ENCODE measurements at places on chromosomes 4 and X.
A peak's percentile ranks its signal among the peaks of the same experiment; 100 is the strongest.

- no peak for DNase-seq
These were observed 42.1 kb downstream of the TMEM165 start for GRCh38 chr4:55437823-55438222.

DNA sequence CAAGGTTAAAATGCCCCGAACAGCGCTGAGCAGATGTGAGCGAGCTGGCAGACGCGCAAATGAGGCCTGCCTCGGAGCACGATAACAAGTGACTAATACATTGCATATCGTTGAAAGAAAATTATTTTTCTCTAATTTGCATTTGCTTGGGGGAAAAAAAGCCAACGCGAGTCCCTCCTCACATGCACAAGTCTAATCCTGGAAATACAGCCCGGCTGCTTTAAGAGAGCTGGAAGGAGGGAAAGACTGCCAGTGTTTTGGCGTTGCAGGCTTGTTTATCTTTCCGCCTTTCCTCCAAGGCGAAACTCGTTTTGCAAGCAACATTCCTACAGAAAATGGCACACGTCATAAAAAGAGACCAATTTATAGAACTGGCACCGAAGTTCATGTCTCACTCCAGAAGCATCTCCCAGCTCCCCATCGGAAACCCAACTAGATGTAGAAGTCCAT, 12.6 kb downstream of the BCOR start:
- no peak for DNase-seq

- no peak for DNase-seq
These were observed 76.2 kb downstream of the UNC5C start for GRCh38 chr4:95472534-95472933.

GRCh38 chr4:68070302-68070701, 59.4 kb downstream of the TMPRSS11F start:
- DNase-seq = no peak

- no peak for DNase-seq
These were observed 38.0 kb downstream of the TRIM2 start for GRCh38 chr4:153241970-153242838.

DNA sequence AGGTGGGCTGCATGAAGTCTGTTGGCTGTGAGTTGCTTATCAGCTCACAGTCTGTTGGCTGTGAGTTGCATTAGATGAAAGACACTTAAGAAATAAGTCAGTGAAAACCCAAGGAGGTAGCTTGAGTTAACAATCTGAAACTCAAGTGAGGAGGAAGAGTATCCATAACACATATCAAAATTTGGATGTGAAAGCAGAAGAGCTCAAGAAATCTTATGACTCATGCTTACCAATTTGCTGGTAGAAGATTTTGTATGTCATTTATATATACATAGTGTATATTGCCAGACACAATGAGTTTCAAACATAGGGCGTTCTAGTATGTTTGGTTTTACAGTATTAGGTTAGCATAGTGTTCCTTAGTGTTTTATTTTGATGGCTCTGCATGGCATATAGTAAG, 107.4 kb downstream of the DDIT4L start:
- no peak for DNase-seq

DNA sequence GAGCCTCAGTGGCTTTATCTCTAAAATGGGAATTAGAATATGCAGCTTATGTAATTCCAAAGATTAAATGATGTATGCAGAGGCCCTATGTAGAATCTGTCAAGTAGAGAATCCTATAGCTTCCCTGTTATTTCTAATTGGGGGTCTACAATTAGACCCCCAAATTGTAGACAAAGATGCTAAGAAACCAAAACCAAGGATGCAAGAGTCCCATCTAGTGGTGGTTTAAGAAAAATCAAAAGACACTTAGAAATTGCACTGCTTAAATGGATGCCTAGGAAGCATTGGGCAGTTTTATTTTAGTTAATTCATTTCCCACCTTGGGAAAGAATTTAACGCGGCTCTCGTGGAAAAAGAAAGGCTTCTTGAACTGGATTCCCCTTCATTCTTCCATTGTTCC, 115.2 kb downstream of the GABRA2 start:
- DNase-seq = no peak

GRCh38 chr4:145656156-145656555, 23.8 kb upstream of the C4orf51 start:
- no peak for DNase-seq

DNA sequence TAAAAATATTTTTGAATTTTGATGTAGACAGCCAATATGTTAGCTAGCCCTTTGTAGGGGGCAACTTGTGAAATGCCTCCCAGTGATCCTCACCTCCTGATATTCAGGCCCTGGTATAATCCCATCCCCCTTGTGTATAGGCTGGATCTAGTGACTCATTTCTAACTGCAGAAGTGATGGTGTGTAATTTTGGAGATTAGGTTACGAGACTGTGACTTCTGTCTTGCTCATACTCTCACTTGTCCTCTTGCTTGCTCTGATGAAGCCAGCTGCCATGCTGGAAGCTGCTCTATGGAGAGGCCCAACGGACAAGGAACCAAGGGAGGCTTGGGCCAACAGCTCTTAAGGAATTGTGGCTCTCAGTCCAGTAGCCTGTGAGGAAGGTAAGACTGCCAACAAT, 61.7 kb downstream of the GPR82 start:
- DNase-seq = no peak

GRCh38 chr4:27407616-27408015, 547.0 kb downstream of the STIM2 start:
- no peak for DNase-seq

DNA sequence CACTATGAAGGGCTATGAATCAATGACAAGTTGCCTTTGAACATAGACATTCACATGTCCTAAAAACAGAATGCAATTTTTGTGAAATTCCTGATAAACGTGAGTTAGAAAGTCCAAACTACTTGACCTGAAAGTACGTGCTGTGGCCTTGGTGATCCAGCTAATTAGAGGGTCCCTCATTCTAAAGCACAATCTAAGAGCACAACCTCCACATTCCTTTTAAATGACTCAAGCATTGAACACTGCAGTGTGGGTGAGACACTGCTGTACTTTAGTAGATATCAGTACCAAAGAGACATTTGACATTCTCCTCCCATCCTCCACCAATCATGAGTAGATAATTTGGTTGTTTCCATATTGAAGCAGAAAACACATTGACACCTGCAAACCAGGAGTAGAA, 73.5 kb downstream of the FAM47B start:
- no peak for DNase-seq

GRCh38 chr4:107616838-107617389, 103.1 kb downstream of the PAPSS1 start:
- no peak for DNase-seq

DNA sequence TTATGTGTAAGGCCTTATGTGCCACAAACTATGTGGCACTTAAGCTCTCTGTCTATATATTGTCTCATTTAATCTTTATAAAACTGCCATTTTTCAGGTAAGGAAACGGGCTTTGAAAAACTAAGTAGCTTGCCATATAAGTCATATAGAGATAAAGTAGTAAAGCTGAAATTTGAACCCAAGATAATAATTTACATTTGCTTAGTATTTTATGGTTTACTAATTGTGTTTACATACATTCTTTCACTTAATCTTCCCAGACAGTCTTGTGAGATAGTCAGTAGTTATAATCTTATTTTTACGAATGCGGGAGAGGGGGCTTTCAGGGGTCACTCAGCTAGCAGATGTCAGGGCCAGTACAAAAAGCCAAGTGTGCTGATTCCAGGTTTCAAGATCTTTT, 13.9 kb upstream of the CCNG2 start:
- DNase-seq = no peak

DNA sequence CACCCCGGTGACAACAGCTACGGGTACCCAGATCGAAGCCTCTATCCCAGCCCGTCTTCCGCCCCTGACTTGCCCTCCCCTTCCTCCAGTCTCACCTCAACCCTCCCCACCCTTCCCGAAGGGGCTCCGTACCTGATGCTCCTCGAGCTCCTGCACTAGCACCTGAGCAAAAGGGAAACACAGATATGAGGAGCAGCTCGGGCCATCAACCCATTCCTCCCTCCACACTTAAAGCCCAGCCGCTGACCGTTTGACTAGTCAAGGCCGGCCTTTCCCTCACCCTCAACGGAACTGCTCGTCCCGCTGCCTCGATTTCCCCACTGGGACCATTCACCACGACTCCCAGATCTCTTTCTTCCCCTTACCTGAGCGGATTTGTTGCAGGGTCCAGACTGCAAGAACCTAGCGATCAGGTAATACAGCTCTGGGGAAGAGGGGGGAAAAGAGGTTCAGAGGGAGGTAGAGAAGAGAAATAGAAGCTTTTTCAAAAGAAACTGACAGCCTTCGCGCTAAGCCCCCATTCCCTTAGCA, 731 bp downstream of the BRWD3 start:
- peak; percentile 7 for DNase-seq

DNA sequence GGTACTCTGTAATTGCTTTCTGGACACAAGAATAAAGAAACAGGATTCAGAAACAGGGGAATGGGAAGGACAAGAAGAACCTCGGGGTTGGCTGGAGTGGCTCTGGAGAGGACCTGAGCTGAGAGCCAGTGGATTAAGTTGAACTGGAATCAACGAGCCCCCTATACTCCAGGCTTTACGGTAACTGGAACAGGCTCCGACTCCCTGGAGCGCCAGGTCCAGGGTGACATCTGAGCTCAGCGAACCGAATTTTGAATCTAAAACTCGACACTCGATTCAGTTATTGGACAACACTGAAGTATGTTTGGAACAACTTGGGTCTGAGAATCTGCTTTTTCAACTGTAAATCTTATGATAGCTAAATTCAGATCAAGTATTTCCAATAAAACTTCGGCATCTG, 23.9 kb downstream of the HMX1 start:
- DNase-seq = no peak

- DNase-seq = no peak
These were observed 20.9 kb downstream of the HSD17B11 start for GRCh38 chr4:87370068-87370467.

DNA sequence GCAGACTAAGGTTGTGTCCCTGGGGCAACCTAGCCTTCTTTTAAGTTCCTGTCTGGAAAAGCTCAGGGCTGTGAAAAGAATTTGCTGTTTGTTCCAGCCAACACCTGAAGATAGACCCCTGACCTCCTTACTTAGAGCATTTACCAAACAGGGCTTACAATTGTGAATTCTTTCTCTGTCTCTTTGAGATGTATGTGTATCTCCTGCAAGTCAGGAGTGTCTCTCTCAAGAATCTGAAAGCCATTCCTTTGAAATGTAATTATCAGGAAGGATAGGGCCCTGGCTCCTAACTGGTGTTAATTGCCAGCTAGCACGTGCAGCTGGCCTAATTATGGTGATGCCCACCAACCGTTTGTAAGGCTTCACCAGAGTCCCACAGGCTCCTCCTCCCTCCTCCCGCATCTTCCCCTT, 18.2 kb downstream of the CCNG2 start:
- DNase-seq = no peak

GRCh38 chrX:96703816-96704215, 19.2 kb downstream of the DIAPH2 start:
- no peak for DNase-seq

DNA sequence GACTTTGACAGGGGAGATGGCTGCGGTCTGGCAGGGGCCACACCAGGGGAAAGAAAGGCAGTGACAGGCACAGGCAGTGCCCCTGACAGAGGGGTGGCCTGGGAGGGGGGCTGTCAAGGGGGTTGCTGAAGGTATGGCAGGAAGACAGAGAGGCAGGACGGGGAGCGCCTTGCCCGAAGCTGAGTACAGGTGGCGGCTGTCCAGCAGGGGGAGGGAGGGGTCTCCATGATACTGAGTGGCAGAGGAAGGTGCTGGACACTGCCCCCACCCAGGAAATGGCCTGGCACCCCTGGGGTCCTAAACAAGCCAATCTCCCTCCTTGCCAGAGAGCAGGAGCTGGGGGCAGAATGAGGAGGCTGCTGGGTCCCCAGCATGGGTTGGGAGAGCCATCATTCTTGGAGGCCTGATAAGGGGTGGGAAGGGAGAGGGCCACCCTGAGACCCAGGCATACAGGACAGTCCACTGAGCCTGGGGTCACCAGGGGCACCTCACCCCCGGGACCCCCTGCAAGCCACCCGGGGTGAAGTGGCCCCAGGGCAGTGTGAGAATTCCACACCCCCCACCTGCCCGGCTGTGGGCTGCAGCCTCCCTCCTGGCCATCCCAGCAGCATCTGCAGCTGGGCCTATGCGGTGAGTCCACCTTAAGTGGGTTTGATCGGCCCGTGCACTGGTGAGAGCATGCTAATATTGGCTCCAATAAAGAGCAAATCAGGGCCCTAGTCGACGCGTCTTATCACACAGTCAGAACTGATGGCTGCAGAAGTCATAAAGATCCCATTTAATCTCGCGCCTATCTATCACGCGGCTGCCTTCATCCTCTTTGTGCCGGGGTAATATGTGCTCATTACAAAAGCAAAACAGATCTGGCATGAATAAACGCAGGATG, 108.5 kb downstream of the FAM53A start:
- DNase-seq = no peak

GRCh38 chr4:71269233-71269632, 69.6 kb upstream of the SLC4A4 start:
- DNase-seq = no peak

- DNase-seq = no peak
These were observed 96.2 kb downstream of the TSPAN7 start for GRCh38 chrX:38657562-38657961.

DNA sequence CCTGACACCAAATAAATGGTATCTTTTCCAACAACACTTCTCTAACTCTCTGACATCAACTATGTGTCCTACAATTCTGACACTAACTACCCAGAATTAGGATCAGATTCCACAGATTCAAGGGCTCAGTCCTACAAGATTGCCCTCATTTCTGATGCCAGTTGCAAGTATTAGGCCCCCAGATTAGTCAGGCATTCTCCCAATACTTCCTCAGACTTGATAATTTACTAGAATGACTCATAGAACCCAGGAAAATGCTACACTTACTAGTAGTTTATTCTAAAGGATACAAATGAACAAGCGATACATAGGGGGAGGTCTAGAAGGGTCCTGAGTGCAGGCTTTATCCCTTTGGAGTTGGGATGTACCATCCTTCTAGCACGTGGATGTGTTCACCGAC, 8.5 kb downstream of the TIGD2 start:
- DNase-seq = no peak

DNA sequence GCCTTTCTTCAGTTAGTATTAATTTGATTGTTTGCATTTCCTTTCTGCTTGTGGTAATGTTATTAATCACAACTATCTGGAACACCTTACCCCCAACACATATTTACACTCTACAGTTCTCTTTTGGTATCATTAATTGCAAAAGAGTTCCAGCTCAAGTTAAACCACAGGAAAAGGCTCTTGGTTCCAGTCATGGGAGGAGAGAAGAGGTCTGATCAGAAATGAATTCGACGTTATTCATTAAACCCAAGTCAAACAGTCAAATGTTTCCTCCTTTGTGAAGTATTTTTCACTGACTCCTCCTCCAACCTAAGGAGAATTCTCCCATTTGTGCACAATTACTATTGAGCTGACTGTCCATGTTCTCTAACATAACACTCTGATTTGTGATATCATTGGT, 91.4 kb downstream of the SLC39A8 start:
- DNase-seq = no peak

Data from stimulated activated naive B cell treated with anti-CD40 and anti-IgM and Interleukin-4, amounts not matched to agents 10 μg/mL and 1 μg/mL and 100 μg/mL, for 72 hours (primary cell).